ENCODE measurements at places on chromosomes 11 and 22.

DNA sequence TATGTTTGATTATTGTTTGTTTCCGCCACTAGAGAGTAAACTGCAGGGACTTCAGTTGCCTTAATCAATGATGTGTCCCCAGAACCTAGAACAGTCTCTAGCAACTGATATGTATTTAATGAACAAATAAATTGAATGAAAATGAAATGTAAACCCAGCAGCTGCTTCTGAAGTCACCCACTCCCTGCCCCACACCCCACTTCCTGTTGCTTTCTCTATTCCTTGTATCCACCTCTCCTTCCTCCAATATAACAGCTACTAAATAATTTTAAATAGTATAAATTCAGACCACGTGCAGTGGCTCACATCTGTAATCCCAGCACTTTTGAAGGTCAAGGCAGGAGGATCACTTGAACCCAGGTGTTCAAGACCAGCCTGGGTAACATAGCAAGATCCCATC is 15.8 kb downstream of the MYH9 start:
- DNase-seq, result no peak
- peak overlapping the region; percentile 56 for H3K4me3 ChIP-seq
- peak overlapping the region; percentile 94 for H3K27ac ChIP-seq
- H3K36me3 ChIP-seq, result peaks cover 77% of the 10 kb centered on the region
- H3K4me1 ChIP-seq, result peaks cover 88% of the 10 kb centered on the region

GRCh38 chr11:107427569-107428180 is 29.9 kb downstream of the CWF19L2 start:
- no peaks in the 10 kb centered on the region for H3K27me3 ChIP-seq
- H3K27ac ChIP-seq, result no peak overlapping the region
- H3K4me1 ChIP-seq, result peaks cover 8% of the 10 kb centered on the region
- no peak overlapping the region for H3K4me3 ChIP-seq

DNA sequence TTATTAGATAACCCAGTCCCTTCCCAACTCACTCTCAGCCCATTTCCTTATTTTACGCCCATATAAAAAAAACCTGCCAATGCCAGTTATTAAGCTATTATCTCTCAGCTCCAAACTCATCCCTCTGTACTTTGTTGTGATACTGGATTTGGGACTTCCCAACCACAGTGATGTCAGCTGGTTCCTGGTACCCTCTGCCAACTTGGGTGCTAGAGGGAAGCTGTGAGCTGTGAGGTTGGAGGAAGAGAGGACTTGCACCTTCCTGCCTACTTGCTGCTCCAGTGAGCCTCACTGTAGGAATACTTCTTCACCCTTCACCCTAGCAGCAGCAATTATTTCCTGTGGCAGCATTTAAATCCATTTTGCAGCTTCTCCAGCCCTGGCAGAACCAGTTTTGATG is 19.2 kb upstream of the CSF2RB start:
- DNase-seq, result no peak
- H3K27ac ChIP-seq, result no peak overlapping the region
- H3K36me3 ChIP-seq, result peaks cover 7% of the 10 kb centered on the region
- H3K27me3 ChIP-seq, result peaks cover 6% of the 10 kb centered on the region
- peaks cover 28% of the 10 kb centered on the region for H3K4me1 ChIP-seq

GRCh38 chr22:38114484-38115398 is 4.3 kb upstream of the BAIAP2L2 start:
- peaks cover 3% of the 10 kb centered on the region for H3K36me3 ChIP-seq
- DNase-seq, result peak; percentile 67
- no peaks in the 10 kb centered on the region for H3K4me1 ChIP-seq
- H3K27ac ChIP-seq, result no peak overlapping the region

GRCh38 chr11:221539-221938 is 14.0 kb downstream of the RIC8A start:
- H3K27me3 ChIP-seq, result no peaks in the 10 kb centered on the region
- H3K4me1 ChIP-seq, result peaks cover 12% of the 10 kb centered on the region
- H3K27ac ChIP-seq, result no peak overlapping the region
- no peak for DNase-seq

GRCh38 chr11:10505278-10506007 is 35.5 kb downstream of the RNF141 start:
- DNase-seq, result no peak
- H3K4me1 ChIP-seq, result no peaks in the 10 kb centered on the region
- H3K27ac ChIP-seq, result no peak overlapping the region
- H3K4me3 ChIP-seq, result no peak overlapping the region
- H3K27me3 ChIP-seq, result no peaks in the 10 kb centered on the region

DNA sequence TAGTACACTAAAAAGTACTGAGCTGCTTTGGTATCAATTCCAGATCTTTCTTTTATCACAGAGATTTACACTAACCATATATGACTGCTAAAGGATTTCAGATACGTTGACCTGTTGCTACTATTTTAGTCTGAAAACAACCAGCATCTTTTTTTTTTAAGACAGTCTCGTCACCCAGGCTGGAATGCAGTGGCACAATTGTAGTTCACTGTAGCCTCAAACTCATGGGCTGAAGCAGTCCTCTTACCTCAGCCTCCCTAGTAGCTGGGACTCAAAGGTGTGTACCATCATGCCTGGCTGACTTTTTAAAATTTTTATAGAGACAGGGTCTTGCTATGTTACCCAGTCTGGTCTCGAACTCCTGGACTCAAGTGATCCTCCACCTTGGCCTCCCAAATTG is 24.2 kb upstream of the L3MBTL2 start:
- no peaks in the 10 kb centered on the region for H3K27me3 ChIP-seq
- no peak overlapping the region for H3K4me3 ChIP-seq
- DNase-seq, result no peak
- H3K4me1 ChIP-seq, result peaks cover 2% of the 10 kb centered on the region
- peak overlapping the region; percentile 19 for H3K27ac ChIP-seq
- H3K36me3 ChIP-seq, result peaks cover 44% of the 10 kb centered on the region

DNA sequence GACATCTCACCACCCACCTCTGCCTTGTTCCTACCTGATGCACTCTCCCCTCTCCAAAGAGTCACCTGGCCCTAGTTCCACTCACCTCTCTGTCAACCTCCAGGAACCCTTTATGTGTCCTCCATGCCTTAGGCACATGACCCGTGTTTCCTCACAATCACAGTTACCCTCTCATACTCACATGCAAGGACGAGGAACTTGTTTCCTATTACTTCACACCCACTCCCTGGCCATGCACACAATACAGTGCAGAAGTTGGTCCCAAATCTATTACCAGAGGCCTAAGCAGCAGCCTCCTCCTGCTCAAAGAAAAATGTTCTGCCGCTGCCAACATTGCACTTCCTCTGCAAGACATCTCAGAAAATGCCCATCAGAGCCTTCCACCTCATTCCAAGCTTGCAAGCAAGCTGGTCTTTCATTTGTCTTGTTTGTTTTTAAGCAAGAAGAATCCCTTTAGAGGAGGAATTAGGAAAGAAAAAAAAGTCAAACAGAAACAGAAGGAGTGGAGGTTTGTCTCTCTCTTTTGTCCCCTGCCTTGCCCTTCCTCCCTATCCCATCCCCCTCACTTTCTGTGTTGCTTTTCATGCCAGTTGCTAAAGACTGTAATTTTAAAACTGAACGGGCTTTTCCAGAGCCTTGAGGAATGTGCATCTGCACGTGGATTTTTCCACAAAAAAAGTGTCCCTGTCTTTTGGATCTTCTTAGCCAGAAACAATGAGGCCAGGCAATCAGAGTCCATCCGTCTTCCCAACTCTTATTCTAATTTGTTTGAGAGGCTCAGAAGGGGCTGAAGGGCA is 63.4 kb downstream of the KCNJ1 start:
- H3K4me1 ChIP-seq, result peaks cover 35% of the 10 kb centered on the region
- no peaks in the 10 kb centered on the region for H3K27me3 ChIP-seq
- H3K36me3 ChIP-seq, result peaks cover 60% of the 10 kb centered on the region

- H3K36me3 ChIP-seq, result no peaks in the 10 kb centered on the region
- no peak for DNase-seq
- H3K27ac ChIP-seq, result no peak overlapping the region
- H3K4me3 ChIP-seq, result no peak overlapping the region
- no peaks in the 10 kb centered on the region for H3K27me3 ChIP-seq
- H3K4me1 ChIP-seq, result no peaks in the 10 kb centered on the region
Observed at GRCh38 chr11:69192301-69192721, 36.6 kb downstream of the SMIM38 start.

- peaks cover 3% of the 10 kb centered on the region for H3K27me3 ChIP-seq
- H3K4me3 ChIP-seq, result no peak overlapping the region
- H3K36me3 ChIP-seq, result no peaks in the 10 kb centered on the region
- no peak overlapping the region for H3K27ac ChIP-seq
- peaks cover 6% of the 10 kb centered on the region for H3K4me1 ChIP-seq
Observed at GRCh38 chr11:10594407-10594806, 25.9 kb upstream of the LYVE1 start.

GRCh38 chr11:97544431-97544830 is 1154.6 kb downstream of the JRKL start:
- no peaks in the 10 kb centered on the region for H3K36me3 ChIP-seq
- no peak overlapping the region for H3K27ac ChIP-seq
- no peak overlapping the region for H3K4me3 ChIP-seq
- no peaks in the 10 kb centered on the region for H3K4me1 ChIP-seq
- DNase-seq, result no peak
- no peaks in the 10 kb centered on the region for H3K27me3 ChIP-seq

DNA sequence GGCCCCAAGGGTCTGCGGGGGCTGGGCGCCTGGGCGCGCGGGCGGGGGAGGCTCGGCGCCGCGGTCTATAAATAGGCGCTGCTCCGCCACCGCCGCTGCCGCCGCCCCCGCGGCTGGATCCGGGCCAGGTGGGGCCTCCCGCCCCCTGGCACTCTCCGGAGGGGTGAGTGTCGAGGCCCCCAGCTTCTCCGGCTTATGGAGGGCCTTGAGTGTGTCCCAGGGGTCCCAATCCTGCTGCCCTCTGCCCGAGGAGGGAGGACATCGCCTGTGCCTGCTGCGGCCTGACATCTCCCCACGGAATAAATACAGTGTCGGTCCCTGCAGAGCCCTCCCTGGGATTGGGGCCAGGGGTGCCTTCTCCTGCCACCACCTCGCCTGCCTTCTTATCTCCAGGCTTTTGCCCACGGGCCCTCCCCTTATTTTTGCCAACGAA is 4.3 kb upstream of the GP1BB start:
- peak overlapping the region; percentile 64 for H3K4me3 ChIP-seq
- peaks cover 41% of the 10 kb centered on the region for H3K27me3 ChIP-seq
- H3K4me1 ChIP-seq, result peaks cover 2% of the 10 kb centered on the region
- no peaks in the 10 kb centered on the region for H3K36me3 ChIP-seq
- H3K27ac ChIP-seq, result no peak overlapping the region

GRCh38 chr11:13608656-13609055 is 59.8 kb upstream of the FAR1 start:
- H3K4me3 ChIP-seq, result no peak overlapping the region
- no peaks in the 10 kb centered on the region for H3K4me1 ChIP-seq
- H3K27ac ChIP-seq, result no peak overlapping the region
- no peak for DNase-seq

GRCh38 chr22:19488884-19489843 is 9.4 kb downstream of the CDC45 start:
- no peaks in the 10 kb centered on the region for H3K27me3 ChIP-seq
- H3K4me3 ChIP-seq, result no peak overlapping the region
- DNase-seq, result no peak

- no peaks in the 10 kb centered on the region for H3K27me3 ChIP-seq
- H3K27ac ChIP-seq, result no peak overlapping the region
- H3K36me3 ChIP-seq, result no peaks in the 10 kb centered on the region
- H3K4me3 ChIP-seq, result no peak overlapping the region
- no peak for DNase-seq
Observed at GRCh38 chr22:49094151-49094550, 733.5 kb downstream of the BRD1 start.

GRCh38 chr11:100630898-100631297 is 56.2 kb upstream of the ARHGAP42 start:
- no peak for DNase-seq
- H3K36me3 ChIP-seq, result no peaks in the 10 kb centered on the region
- no peak overlapping the region for H3K4me3 ChIP-seq
- H3K27ac ChIP-seq, result no peak overlapping the region
- H3K27me3 ChIP-seq, result no peaks in the 10 kb centered on the region

- no peak overlapping the region for H3K27ac ChIP-seq
- H3K4me3 ChIP-seq, result no peak overlapping the region
- H3K27me3 ChIP-seq, result peaks cover 68% of the 10 kb centered on the region
- H3K36me3 ChIP-seq, result no peaks in the 10 kb centered on the region
- H3K4me1 ChIP-seq, result peaks cover 25% of the 10 kb centered on the region
- peak; percentile 19 for DNase-seq
Observed at GRCh38 chr22:48084041-48084728, 1321.7 kb downstream of the TBC1D22A start.

DNA sequence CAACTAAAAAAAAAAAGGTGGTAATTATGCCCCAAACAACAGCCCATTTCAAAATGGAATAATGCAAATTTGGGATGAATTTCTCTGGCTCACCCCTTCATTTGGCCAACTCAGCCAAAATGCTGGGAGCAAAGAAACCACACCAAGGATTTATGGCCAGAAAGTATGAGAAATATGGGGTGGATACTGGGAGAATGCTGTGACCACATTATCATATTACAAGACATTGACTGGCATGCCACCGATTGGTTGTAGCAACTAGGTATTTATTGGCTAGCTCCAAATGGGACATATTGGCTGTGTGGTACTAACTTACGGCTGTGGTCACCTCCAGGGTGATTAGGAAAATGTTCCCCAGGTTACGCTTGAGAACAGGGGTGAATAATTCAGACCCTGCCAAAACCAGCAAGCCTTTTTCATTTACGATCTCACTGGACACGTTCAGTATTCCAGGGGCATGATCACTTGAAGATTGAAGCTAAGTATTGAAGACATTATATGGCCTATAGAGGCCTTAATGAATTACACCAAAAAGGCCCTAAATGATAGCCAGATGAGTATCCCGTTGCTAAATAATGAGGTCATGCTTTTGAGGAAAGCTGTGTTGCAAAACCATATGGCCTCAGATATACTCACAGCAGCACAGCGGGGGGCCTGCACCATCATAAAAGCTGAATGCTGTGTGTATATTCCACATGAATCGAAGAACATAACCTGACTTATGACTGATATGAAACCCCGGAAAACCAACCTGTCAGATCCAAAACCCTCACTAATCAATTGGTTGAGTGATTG is 3.8 kb upstream of the FDX1 start:
- no peak overlapping the region for H3K4me3 ChIP-seq
- H3K36me3 ChIP-seq, result no peaks in the 10 kb centered on the region
- H3K27me3 ChIP-seq, result peaks cover 2% of the 10 kb centered on the region
- no peak overlapping the region for H3K27ac ChIP-seq

DNA sequence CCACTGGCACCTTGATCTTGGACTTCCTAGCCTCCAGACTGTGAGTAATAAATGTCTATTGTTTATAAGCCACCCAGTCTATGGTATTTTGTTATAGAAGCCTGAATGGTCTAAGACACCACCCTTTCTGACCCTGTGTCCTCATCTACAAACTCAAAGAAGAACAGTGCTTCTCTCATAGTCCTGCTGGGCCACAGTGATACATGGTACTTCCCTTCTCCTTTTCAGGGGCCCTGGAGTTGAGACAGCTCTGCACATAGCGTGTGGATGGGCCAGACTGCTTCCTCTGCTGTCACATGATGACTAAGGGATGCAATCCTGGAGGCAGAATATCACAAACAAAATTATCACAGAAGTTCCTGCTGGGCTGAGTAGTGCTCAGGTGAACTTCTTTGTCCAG is 5.0 kb downstream of the KCNJ11 start:
- H3K27me3 ChIP-seq, result peaks cover 14% of the 10 kb centered on the region
- H3K36me3 ChIP-seq, result peaks cover 4% of the 10 kb centered on the region
- no peak overlapping the region for H3K27ac ChIP-seq
- no peaks in the 10 kb centered on the region for H3K4me1 ChIP-seq

GRCh38 chr11:73856031-73856567 is 20.5 kb downstream of the COA4 start:
- H3K36me3 ChIP-seq, result peaks cover 23% of the 10 kb centered on the region
- H3K27ac ChIP-seq, result no peak overlapping the region
- H3K4me1 ChIP-seq, result no peaks in the 10 kb centered on the region
- H3K27me3 ChIP-seq, result no peaks in the 10 kb centered on the region
- no peak overlapping the region for H3K4me3 ChIP-seq
- no peak for DNase-seq

Measured in activated T-helper 2 cell treated with anti-CD3 and anti-CD28 coated beads, Interferon-gamma antibody, Interleukin-2, Interleukin-4, amounts not matched to agents 10 μg/mL and 5 μg/mL and 100 μg/mL, durations not matched to agents 14 hours and 24 hours and 36 hours (primary cell).